CD4-positive, alpha-beta T cell (primary cell): ENCODE measurements at places on chromosomes 3 and 15. TPM values are rescaled to one million over a fixed set of nuclear protein-coding genes. Genes with fewer than 3 reads are reported as not detected.

GRCh38 chr15:97425596-97425995 is 534.9 kb upstream of the ARRDC4 start:
- no peak overlapping the region for H3K27ac ChIP-seq
- no peaks in the 10 kb centered on the region for H3K4me1 ChIP-seq
- no peak for DNase-seq
- no peaks in the 10 kb centered on the region for H3K36me3 ChIP-seq
- H3K27me3 ChIP-seq = no peaks in the 10 kb centered on the region
- H3K4me3 ChIP-seq = no peak overlapping the region

The CHRD gene
- 0.22 TPM for total RNA-seq

DNA sequence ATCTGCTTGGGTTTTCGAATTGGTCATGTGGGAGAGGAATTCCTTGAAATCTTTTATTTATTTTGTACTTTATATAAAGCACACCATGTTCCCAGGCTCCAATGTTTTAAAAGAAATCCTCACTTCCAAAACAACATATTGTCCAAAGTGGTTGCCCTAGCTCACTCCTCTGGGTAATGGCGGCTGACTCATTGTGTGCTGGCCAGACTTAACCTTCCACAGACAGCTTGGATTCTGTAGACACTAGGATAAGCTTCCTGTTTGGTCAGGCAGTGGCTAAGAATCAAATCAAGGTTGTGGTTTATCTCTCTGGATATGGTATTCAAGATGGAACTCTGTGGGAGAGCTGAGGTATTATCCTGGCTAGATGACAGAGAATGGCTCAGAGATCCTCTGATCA is 55.8 kb upstream of the FAM98B start:
- no peaks in the 10 kb centered on the region for H3K36me3 ChIP-seq
- no peak overlapping the region for H3K4me3 ChIP-seq
- DNase-seq = no peak
- peaks cover 17% of the 10 kb centered on the region for H3K27me3 ChIP-seq
- no peak overlapping the region for H3K27ac ChIP-seq

GRCh38 chr3:146575636-146576035 is 29.5 kb downstream of the PLSCR5 start:
- H3K4me1 ChIP-seq = no peaks in the 10 kb centered on the region
- H3K27ac ChIP-seq = no peak overlapping the region
- H3K36me3 ChIP-seq = no peaks in the 10 kb centered on the region
- no peaks in the 10 kb centered on the region for H3K27me3 ChIP-seq
- no peak overlapping the region for H3K4me3 ChIP-seq

DNA sequence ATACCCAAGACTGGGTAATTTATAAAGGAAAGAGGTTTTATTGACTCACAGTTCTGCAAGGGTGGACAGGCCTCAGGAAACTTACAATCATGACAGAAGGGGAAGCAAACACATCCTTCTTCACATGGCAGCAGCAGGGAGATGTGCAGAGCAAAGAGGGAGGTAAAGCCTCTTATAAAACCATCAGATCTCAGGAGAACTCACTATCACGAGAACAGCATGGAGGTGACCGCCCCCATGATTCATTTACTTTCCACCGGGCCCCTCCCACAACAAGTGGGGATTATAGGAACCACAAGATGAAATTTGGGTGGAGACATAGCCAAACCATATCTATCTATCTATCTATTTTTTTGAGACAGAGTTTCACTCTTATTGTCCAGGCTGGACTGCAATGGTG is 5.4 kb downstream of the GDPGP1 start:
- H3K27ac ChIP-seq = no peak overlapping the region
- H3K4me1 ChIP-seq = peaks cover 9% of the 10 kb centered on the region
- H3K36me3 ChIP-seq = peaks cover 34% of the 10 kb centered on the region
- no peaks in the 10 kb centered on the region for H3K27me3 ChIP-seq

DNA sequence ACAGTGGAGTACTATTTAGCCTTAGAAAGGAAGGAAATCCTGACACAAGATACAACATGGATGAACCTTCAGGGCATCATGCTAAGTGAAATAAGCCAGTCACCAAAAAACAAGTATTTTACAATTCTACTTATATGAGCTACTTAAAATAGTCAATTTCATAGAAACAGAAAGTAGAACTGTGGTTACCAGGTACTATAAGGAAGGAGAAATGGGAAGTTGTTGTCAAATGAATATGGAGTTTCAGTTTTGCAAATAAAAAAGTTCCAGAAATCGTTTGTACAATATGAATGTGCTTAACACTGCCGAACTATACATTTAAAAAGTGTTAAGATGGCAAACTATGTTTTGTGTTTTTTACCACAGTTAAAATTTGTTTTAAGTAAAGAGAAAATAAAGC is 26.8 kb downstream of the TRANK1 start:
- no peaks in the 10 kb centered on the region for H3K27me3 ChIP-seq
- H3K27ac ChIP-seq = no peak overlapping the region
- no peak for DNase-seq
- no peak overlapping the region for H3K4me3 ChIP-seq
